K562 (cell line): ENCODE measurements at places on chromosomes 4 and X.

GRCh38 chrX:106611317-106611678, 480 bp upstream of the RADX start:
- H3K4me3 ChIP-seq: no peak overlapping the region
- no peaks in the 10 kb centered on the region for H3K36me3 ChIP-seq

DNA sequence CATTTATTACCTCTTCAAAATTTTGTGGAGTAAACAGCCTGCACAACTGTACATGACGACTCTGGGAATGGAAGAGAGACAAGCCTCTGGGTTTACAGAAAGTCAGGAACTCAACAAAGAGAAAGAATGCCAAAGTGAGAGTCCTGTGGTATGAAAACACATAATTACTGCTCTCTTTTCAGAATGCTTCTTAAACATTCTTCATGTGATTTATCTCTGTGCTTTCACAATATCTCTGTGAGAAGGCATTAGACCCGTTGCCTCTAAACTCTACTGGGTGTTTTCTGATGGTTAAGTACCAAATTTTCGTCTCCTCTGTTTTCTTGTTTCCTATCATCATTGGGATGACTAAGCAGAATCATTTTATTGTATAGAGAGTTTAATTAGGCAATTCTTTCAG, 966.6 kb upstream of the SLIT2 start:
- H3K4me1 ChIP-seq: no peaks in the 10 kb centered on the region
- H3K36me3 ChIP-seq: no peaks in the 10 kb centered on the region
- DNase-seq: no peak
- no peaks in the 10 kb centered on the region for H3K27me3 ChIP-seq

GRCh38 chr4:42417550-42417949, 20.3 kb downstream of the SHISA3 start:
- no peak for DNase-seq
- H3K4me3 ChIP-seq: no peak overlapping the region
- H3K27ac ChIP-seq: no peak overlapping the region

- no peak for DNase-seq
- H3K4me1 ChIP-seq: no peaks in the 10 kb centered on the region
- H3K27ac ChIP-seq: no peak overlapping the region
- H3K27me3 ChIP-seq: peaks cover 2% of the 10 kb centered on the region; the same call in 1 of the 3 replicates
Observed at GRCh38 chr4:145281951-145282350, 101.6 kb upstream of the OTUD4 start.

DNA sequence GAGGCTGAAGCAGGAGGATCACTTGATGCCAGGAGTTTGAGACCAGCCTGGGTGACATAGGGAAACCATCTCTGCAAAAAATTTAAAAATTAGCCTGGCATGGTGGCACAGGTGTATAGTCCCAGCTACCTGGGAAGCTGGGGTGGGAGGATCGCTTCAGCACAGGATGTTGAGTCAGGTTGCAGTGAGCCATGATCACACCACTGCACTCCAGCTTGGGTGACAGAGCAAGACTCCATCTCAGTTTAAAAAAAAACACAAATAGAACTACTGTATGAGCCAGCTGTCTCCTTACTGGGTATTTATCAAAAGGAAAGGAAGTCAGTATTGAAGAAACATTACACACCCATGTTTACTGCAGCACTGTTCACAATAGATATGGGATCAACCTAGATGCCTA, 138.7 kb downstream of the RAP1GDS1 start:
- H3K4me3 ChIP-seq: no peak overlapping the region
- no peaks in the 10 kb centered on the region for H3K36me3 ChIP-seq
- no peaks in the 10 kb centered on the region for H3K4me1 ChIP-seq
- H3K27me3 ChIP-seq: no peaks in the 10 kb centered on the region
- no peak overlapping the region for H3K27ac ChIP-seq

DNA sequence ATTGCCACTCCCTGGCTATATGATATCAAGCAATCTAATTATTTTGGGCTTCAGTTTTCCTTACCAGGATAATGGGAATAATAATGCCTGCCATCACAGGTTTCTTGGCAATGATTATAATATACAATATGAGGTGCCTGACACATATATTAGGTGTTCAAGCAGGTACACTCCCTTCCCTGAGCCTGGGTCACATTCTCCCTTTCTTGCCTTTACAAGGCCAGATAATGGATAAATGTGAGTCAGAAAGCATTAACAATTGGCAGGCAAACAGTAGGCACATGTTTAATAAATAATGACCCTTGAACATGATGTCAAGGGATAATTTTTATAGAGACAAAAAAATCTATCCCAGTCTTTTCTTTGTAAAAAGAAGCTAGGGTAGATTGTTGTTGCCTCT, 17.2 kb downstream of the NDP start:
- no peaks in the 10 kb centered on the region for H3K27me3 ChIP-seq
- no peaks in the 10 kb centered on the region for H3K36me3 ChIP-seq
- H3K4me1 ChIP-seq: no peaks in the 10 kb centered on the region
- no peak overlapping the region for H3K4me3 ChIP-seq

- H3K4me3 ChIP-seq: no peak overlapping the region
- DNase-seq: no peak
- H3K4me1 ChIP-seq: no peaks in the 10 kb centered on the region
- no peaks in the 10 kb centered on the region for H3K36me3 ChIP-seq
Observed at GRCh38 chrX:633985-634958, 3.7 kb downstream of the SHOX start.

DNA sequence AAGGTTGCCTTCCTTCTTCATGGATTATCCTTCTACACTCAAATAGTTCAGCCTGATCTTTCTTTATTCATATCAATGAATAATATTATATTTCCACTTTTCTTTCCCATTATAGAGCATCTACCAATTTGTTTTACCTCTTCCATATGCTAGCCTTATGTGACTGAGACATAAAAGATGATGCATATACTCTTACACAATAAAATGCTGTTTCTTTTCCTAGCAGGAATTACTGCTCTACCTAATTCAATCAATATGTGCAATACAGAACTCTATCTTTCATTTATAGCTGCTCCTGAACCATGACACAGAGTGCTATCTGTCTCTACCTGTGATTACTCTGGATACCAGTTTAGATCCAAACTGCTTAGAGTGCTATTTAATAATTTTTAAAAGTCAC, 2334.0 kb downstream of the PCDH7 start:
- H3K4me3 ChIP-seq: no peak overlapping the region
- no peaks in the 10 kb centered on the region for H3K36me3 ChIP-seq
- H3K27me3 ChIP-seq: no peaks in the 10 kb centered on the region
- no peak for DNase-seq

DNA sequence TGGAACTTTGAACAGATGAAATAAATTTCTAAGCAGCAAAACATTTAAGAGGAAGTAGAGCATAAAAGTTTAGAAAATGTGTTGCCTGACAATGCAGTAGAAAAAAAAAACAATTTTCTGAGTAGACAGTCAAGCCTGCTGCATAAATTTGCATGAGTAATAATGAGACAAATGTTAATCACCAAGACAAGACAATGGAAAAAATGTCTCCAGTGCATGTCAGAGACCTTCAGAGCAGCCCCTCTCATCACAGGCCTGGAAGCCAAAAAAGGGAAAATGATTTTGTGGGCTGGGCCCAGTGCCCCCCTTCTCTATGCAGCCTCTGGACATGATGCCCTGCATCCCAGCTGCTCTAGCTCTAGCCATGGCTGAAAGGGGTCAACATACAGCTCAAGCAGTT, 204.6 kb downstream of the COX18 start:
- no peaks in the 10 kb centered on the region for H3K4me1 ChIP-seq
- H3K27ac ChIP-seq: no peak overlapping the region
- DNase-seq: no peak
- no peaks in the 10 kb centered on the region for H3K36me3 ChIP-seq

GRCh38 chr4:73676861-73677323, 56.7 kb upstream of the RASSF6 start:
- no peak for DNase-seq
- no peaks in the 10 kb centered on the region for H3K4me1 ChIP-seq
- H3K4me3 ChIP-seq: no peak overlapping the region
- no peaks in the 10 kb centered on the region for H3K36me3 ChIP-seq

GRCh38 chr4:98661371-98662054, 3.1 kb upstream of the TSPAN5 start:
- DNase-seq: no peak
- H3K36me3 ChIP-seq: no peaks in the 10 kb centered on the region
- no peak overlapping the region for H3K4me3 ChIP-seq
- H3K4me1 ChIP-seq: peaks cover 16% of the 10 kb centered on the region

DNA sequence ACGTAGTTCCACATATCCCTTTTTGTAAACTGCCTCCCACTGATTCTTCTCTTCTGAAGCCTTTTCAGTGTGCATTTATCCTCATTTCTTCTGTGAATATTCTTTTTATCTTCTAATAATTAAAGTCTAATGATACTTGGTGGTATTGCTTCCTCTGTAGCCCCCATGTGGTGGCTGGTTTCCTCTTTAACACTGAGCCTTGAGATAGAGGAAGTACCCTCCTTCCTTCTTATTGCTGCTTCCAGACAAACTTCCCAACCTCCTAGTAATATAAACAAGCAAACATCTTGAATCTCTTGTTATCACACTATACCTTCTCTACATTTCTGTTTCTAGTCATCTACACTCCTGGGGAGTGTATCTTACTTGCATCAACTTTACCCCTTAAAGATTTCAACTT, 310.5 kb upstream of the GIMD1 start:
- no peak for DNase-seq
- H3K4me1 ChIP-seq: no peaks in the 10 kb centered on the region
- H3K27ac ChIP-seq: no peak overlapping the region

GRCh38 chr4:140662082-140662869, 93.5 kb upstream of the UCP1 start:
- no peak overlapping the region for H3K4me3 ChIP-seq
- no peak for DNase-seq
- H3K27ac ChIP-seq: no peak overlapping the region
- H3K36me3 ChIP-seq: no peaks in the 10 kb centered on the region

- H3K36me3 ChIP-seq: no peaks in the 10 kb centered on the region
- no peaks in the 10 kb centered on the region for H3K27me3 ChIP-seq
- H3K4me3 ChIP-seq: no peak overlapping the region
- peak overlapping the region; percentile 74 for H3K27ac ChIP-seq
Observed at GRCh38 chr4:73707918-73708577, 32.3 kb upstream of the CXCL8 start.

GRCh38 chr4:109022961-109023360, 260.1 kb upstream of the ETNPPL start:
- H3K36me3 ChIP-seq: no peaks in the 10 kb centered on the region
- DNase-seq: no peak
- H3K27ac ChIP-seq: no peak overlapping the region
- H3K27me3 ChIP-seq: no peaks in the 10 kb centered on the region
- H3K4me1 ChIP-seq: peaks cover 25% of the 10 kb centered on the region

GRCh38 chr4:46146993-46147392, 23.1 kb upstream of the GABRG1 start:
- H3K4me3 ChIP-seq: no peak overlapping the region
- no peaks in the 10 kb centered on the region for H3K36me3 ChIP-seq
- no peak overlapping the region for H3K27ac ChIP-seq
- no peak for DNase-seq
- no peaks in the 10 kb centered on the region for H3K27me3 ChIP-seq
- no peaks in the 10 kb centered on the region for H3K4me1 ChIP-seq

- no peaks in the 10 kb centered on the region for H3K27me3 ChIP-seq
- no peak for DNase-seq
- H3K27ac ChIP-seq: no peak overlapping the region
- H3K4me3 ChIP-seq: no peak overlapping the region
Observed at GRCh38 chr4:2744576-2745270, 11.4 kb downstream of the TNIP2 start.

- H3K36me3 ChIP-seq: peaks cover 18% of the 10 kb centered on the region; the same call in 2 of the 3 replicates
- H3K27me3 ChIP-seq: no peaks in the 10 kb centered on the region
- no peak for DNase-seq
Observed at GRCh38 chrX:53088136-53088974, 5.6 kb upstream of the KANTR start.

DNA sequence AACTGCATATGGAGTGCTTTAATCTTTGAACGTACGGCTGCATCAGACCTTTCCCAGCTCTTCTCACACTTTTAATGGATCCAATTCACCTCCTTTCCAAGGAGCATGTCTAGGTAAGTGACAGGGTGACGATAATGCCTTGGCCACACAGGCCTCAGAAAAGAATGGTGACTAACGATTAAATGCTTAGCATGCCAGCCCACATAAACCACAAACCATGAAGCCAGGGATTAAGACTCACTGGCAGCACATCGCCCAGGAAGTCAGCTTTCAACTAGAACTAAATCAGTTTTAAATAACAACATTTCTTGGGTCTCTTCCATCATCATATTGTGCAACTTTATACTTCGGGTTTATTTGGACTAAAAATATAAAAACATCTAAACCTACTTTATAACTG, 28.7 kb downstream of the INPP4B start:
- no peaks in the 10 kb centered on the region for H3K4me1 ChIP-seq
- no peak overlapping the region for H3K27ac ChIP-seq

GRCh38 chrX:78979789-78980464, 34.7 kb downstream of the P2RY10 start:
- no peaks in the 10 kb centered on the region for H3K4me1 ChIP-seq
- H3K27me3 ChIP-seq: no peaks in the 10 kb centered on the region
- H3K4me3 ChIP-seq: no peak overlapping the region
- no peak for DNase-seq
- no peaks in the 10 kb centered on the region for H3K36me3 ChIP-seq

DNA sequence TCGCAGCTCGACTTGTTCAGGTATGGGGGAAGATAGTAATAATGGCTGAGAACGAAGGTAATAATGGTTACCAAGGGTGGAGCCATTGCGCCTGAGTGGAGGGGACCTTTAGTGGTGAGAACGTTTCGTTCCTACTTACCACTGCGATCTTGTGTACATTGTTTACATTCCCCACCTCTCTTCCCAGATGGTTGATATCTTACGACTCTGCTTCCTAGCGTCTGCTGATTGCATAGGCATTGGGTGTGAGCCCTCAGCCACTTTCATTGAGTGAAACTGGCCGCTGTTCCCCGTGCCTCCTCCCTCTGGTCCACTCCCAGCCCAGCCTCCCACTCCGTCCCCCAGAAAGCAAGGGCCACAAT, 850 bp downstream of the IGBP1 start:
- peaks cover 8% of the 10 kb centered on the region; the same call in 2 of the 3 replicates for H3K4me1 ChIP-seq
- no peaks in the 10 kb centered on the region for H3K27me3 ChIP-seq
- peak; percentile 18 for DNase-seq
- H3K4me3 ChIP-seq: peak overlapping the region; percentile 84
- H3K36me3 ChIP-seq: peaks cover 30% of the 10 kb centered on the region

DNA sequence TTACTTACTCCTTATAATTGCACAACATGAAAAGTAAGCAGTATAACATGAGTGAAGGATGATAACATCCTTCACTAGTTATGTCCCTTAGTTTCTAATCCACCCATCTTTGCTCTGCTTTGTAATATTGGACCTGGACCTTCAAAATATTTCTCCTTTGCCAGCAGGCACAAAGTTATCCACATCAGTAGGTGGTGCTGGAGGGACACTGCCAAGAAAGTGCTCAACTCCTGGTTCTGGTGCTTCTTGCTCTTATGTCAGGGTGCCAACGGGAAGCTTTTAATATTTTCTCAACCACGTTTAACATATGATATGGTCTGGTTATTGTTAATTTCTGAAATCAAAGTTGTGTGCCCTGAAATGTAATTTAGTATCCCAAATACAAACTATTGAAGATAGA, 49.1 kb downstream of the TMEM165 start:
- DNase-seq: peak; percentile 15
- no peaks in the 10 kb centered on the region for H3K27me3 ChIP-seq
- H3K36me3 ChIP-seq: peaks cover 71% of the 10 kb centered on the region
- H3K4me3 ChIP-seq: no peak overlapping the region

GRCh38 chrX:74514384-74514783, 93.1 kb downstream of the SLC16A2 start:
- DNase-seq: no peak
- H3K27me3 ChIP-seq: no peaks in the 10 kb centered on the region
- H3K4me3 ChIP-seq: no peak overlapping the region
